ENCODE measurements at places on chromosomes 12 and 14.
A peak's percentile ranks its signal among the peaks of the same experiment; 100 is the strongest.

GRCh38 chr12:127640181-127640886, 626.6 kb upstream of the TMEM132C start:
- DNase-seq = no peak

DNA sequence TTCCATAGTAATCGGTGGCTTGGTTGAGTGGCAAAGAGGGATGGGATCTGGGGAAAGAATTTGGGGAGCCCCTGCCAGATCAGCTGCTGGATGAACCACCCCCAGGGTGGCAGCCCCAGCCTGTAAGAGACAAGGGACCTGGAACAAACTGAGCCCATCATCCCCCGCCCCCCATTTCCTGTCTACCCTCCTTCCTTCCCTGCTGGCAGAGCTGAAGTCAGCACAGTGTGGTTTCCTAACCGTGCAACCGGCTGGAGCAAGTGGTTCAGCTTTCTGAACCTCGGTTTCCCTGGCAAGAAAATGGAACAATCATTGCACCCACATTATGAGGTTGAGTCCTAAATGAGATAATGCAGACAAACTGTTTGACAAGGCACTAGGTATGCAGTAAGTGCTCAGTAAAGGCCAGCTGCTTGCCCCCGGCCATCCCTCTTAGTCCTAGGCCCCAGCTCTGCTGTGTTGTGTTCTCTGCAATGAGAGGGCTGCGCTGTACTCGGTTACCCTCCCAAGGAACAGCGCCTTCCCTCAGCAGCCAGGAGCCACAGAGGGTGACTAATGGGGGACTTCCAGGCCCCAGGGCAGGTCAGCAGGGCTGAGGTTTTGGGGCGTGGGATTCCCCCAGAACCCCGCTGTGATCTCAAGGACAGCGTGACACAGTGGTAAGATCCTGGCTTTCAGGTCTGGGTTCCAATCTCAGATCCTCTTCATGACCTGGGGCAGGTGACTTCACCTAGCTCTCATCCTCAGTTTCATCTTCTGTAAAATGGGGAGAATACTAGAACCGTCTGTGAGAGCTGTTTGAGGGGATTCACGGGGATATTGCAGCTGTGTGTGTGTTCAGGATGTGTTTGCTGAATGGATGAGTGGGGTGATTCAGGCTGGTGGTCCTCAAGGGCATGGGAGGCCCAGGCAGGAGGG, 16.5 kb downstream of the SELPLG start:
- DNase-seq = no peak

DNA sequence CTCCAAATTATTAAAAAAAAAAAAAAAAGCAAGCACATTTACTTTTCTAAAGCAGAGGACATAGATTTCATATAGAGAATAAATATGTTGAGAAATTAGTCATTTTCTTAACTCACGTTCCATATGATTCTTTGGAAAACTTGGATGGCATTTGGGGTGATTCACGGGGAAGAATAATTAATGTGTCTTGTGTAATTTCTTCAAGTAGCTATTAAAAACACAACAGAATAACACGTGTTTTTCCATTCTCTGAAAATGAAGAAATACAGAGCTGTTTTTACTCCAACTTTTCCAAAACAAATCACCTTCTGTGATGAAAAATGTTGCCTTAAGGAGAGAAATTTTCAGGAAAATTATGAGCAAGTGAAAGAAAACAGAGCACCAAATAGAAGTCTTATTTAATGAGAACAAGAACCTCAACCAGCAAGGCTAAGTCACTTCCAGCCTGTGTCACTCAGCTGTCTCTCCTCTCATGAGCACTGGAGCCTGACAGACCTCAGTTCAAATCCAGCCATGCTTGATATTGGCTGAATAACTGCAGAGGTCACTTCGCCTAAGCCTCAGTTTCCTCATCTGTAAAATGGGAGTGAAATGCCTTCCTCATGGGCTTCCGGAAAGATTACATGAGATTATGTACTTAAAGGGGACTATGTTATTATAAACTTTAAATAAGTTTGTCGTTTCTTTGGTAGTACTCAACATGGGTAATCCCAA, 42.8 kb upstream of the NUAK1 start:
- DNase-seq = no peak

DNA sequence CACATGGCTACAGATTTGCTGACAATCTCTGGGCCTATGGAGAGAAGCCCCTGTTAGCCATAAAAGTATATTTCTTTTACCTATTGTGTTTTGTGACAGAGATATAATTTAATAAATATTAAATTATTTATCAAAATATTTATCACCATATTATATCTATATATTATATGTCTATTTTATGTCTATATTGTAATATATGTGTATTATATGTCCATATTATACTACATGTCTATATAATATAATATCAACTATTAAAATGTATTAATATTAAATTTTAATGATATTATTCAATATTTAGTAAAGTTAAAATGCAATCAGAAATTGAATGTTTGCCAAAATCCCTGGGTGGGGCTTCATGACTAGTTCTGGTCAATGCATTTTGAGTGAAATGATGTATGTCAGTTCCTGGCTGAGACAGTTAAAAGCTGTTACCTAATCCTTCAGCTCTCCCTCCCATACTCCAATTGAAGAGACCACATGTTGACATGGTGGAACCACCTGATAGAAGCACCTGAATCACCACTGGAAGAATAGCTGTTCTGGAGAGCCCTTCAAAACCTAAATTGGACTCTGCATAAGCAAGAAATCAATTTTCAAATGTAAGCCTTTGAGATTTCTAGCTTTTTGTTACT, 357.3 kb upstream of the DDHD1 start:
- DNase-seq = no peak

- no peak for DNase-seq
Measured at GRCh38 chr14:51865953-51866747, 5.7 kb downstream of the GNG2 start.

DNA sequence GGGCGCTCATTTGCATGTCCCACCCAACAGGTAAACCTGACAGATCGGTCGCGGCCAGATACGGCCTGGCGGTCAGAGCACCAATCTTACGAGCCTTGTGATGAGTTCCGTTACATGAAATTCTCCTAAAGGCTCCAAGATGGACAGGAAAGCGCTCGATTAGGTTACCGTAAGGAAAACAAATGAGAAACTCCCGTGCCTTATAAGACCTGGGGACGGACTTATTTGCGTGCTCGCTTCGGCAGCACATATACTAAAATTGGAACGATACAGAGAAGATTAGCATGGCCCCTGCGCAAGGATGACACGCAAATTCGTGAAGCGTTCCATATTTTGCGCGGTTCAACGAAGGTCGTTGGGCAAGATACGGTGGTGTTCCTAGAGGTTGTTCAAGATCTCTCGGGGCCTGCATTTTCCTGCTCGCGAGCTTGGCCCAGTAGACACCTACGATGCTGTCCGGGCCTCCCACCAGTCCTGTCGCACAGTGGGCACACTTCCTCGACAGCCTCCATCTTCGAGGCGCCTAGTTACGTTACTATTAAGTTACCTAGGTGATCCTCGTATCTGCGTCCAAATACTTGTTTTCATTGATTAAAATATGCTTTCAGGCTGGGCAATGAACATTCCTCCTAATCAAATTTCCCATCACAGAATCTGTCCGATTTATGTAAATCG, at the start of gene RNU6-7:
Gene RNU6-7, plus strand, starts transcription at position 230 of the 675 bp plus-strand sequence.
- DNase-seq = peak; percentile 59

- DNase-seq = peak; percentile 98
Measured at GRCh38 chr12:48997719-48998496, 1.3 kb downstream of the DDN start.

GRCh38 chr14:51780006-51780692, 80.3 kb upstream of the GNG2 start:
- peak; percentile 67 for DNase-seq

DNA sequence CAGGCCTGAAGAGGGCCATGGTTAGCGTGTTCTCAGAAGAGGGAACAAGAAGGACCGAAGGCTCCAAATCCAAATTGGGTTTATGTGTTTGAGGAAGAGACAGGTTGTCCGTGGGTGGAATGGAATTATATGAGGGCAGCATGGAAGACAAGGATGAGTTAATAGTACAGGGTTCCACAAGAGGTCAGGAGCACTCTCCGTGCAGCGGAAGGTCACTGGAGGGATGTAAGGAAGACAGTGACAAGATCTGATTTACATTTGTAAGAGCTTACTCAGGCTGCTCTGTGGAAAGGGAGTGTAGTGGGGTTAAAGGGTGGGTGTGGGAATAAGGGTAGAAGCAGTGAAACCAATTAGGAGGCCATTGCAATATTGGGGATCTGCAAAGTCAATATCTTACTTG, 97.0 kb downstream of the TPH2 start:
- no peak for DNase-seq

GRCh38 chr14:73997944-73998447, 21.1 kb downstream of the ENTPD5 start:
- no peak for DNase-seq

DNA sequence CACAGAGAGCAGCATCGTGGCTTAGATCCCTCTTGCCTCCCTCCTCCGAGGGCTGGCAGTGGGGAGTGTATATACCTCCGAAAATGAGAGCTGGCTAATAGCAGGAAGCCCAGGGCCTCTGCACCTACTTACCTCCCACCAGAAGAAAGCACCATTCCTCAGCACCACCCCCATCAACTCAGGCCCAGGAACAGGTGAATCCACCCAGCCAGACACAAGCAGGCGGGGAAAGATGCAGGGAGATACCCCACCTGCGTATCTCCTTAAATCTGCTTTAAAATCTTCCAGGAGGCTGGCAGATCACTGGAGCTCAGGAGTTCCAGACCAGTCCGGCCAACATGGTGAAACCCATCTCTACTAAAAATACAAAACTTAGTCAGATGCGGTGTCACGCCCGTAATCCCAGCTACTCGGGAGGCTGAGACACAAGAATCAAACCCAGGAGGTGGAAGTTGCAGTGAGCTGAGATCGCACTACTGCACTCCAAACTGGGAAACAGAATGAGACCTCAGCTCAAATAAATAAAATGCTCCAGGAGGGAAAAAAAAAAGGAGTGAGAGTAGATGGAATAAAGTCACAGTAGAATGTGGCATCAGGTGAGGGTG, 93.5 kb downstream of the SINHCAF start:
- no peak for DNase-seq

- no peak for DNase-seq
Measured at GRCh38 chr12:80291108-80291754, 152.8 kb upstream of the PTPRQ start.

DNA sequence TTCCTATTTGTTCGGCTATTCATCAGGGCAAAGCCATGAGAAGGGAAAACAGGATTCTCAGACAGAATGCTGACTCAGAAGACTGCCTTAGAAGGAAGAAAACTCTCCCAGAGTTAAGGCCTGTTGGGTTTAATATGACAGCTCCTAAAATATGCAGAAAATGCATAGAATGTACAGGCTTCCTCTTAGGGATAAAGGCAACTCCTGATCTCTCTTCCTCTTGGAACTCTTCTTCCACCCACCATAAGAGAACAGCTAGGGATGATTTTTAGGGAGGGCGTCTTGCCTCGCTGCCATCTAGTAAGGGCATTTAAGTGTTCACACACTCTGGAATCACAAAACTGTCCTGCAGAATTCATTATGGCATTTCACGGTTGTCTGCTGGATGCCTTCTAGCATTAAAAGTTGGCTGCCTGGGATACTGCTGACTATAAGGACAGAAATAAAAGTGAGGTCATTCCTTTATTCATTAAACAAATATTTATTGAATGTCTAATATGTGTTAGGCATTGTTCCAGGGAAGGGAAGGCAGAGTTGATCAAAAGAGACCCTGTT, 73.7 kb downstream of the DCAF5 start:
- DNase-seq = no peak

DNA sequence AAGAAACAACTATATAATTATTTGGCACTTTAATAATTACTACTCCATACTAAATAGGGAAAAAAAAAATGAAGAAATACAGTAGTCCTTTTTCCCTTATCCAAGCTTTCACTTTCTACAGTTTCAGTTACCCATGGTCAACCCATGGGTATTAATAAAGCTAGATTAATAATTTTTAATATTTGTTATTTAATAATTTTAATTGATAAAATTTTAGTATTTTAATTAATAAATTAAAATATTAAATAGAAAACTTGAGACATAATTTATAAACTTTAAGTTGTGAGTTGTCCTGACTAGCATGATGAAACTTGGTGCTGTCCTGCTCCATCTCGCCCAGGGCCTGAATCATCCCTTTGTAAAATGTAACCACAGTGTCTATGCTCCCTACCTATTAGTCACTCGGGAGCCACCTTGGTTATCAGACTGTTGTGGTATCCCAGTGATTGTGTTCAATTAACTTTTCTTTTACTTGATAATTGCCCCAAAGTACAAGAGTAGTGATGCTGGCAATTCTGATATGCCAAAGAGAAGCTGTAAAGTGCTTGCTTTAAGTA, 71.8 kb downstream of the PAWR start:
- no peak for DNase-seq

GRCh38 chr14:74946659-74947281, 8.6 kb downstream of the PGF start:
- no peak for DNase-seq

GRCh38 chr12:93322784-93323183, 54.9 kb upstream of the NUDT4 start:
- no peak for DNase-seq

GRCh38 chr14:55359307-55359706, 52.3 kb downstream of the ATG14 start:
- DNase-seq = no peak

DNA sequence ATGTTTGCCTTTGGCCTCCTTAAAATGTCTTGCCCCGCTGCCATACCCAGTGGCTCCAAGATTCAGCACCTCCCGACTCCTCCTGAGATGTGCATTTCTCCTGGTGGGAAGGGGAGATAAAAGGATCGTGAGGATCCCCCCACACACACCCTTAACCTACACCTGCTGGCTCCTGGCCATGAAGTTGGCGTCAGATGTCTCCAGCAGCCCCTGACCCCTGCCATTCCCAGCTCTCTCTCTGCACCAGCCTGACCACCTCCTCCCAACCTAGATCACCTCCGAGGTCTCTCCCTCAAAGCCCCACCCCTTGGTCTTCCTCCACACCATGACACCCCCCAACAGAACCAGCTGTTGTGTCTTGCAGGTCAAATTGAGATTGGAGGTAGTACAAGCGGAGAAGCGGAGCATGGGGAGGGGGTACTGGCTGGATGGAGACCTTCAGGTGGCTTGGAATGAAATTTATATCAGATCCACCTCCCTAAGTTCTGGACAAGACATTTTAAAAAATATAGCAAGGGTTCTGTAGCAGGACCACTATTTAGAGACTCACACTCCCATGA, 151.1 kb upstream of the FKBP4 start:
- DNase-seq = no peak

GRCh38 chr12:109131154-109132050, 15.0 kb downstream of the ACACB start:
- no peak for DNase-seq

GRCh38 chr12:132513070-132513398, 23.1 kb downstream of the FBRSL1 start:
- DNase-seq = no peak

DNA sequence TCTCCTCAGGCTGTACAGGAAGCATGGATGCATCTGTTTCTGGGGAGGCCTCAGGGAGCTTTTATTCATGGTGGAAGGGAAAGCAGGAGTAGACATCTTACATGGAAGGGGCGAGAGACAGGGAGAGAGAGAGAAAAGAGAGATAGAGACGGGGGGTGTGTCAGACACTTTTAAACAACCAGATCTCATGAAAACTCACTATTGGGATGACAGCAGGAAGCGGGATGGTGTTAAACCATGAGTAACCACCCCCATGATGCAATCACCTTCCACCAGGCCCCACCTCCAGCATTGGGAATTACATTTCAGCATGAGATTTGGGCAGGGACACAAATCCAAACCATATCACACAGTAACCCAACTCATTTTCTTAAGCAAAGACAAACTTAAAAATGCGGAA, 110.0 kb upstream of the EEA1 start:
- no peak for DNase-seq

Data from HuH-7 (cell line).